ENCODE measurements at places on chromosomes 6 and 20. TPM values are rescaled to one million over a fixed set of nuclear protein-coding genes. Genes with fewer than 3 reads are reported as not detected.

The MATN4 gene
- polyA plus RNA-seq: 2.1 TPM

The ADGRF4 gene
- not detected for polyA plus RNA-seq

The ETV7 gene
- 2.4 TPM for polyA plus RNA-seq

The GNAS-AS1 gene
- 5.4 TPM for polyA plus RNA-seq

The ABHD16B gene
- 0.05 TPM for polyA plus RNA-seq

The PTGIS gene
- polyA plus RNA-seq: 44.0 TPM

The TFAP2B gene
- polyA plus RNA-seq: not detected

The SLCO4A1 gene
- 13.3 TPM for polyA plus RNA-seq

The ZC3H12D gene
- polyA plus RNA-seq: 0.05 TPM

The GRIK2 gene
- 1.8 TPM for polyA plus RNA-seq

The C4A gene
- polyA plus RNA-seq: 0.62 TPM

The SYNJ2 gene
- 3.7 TPM for polyA plus RNA-seq

The IL17F gene
- polyA plus RNA-seq: not detected

The SFTA2 gene
- not detected for polyA plus RNA-seq

The DDO gene
- not detected for polyA plus RNA-seq

The GCM1 gene
- polyA plus RNA-seq: not detected

The PKHD1 gene
- 0.06 TPM for polyA plus RNA-seq

The TRIM31 gene
- 0.08 TPM for polyA plus RNA-seq

The RIPOR3 gene
- polyA plus RNA-seq: 5.6 TPM

The TCP11 gene
- 0.11 TPM for polyA plus RNA-seq

The KIF25 gene
- polyA plus RNA-seq: 1.5 TPM

The SSR1 gene
- 26.6 TPM for polyA plus RNA-seq

The ADGB gene
- not detected for polyA plus RNA-seq

The TSBP1 gene
- polyA plus RNA-seq: not detected

The RSPH4A gene
- 0.38 TPM for polyA plus RNA-seq

The BCAS1 gene
- 0.08 TPM for polyA plus RNA-seq

The RNF182 gene
- 6.2 TPM for polyA plus RNA-seq

The C6orf15 gene
- polyA plus RNA-seq: 0.06 TPM

The PRDM13 gene
- polyA plus RNA-seq: 0.05 TPM

The CTCFL gene
- polyA plus RNA-seq: 0.30 TPM

The STK4 gene
- polyA plus RNA-seq: 12.0 TPM

The C20orf144 gene
- polyA plus RNA-seq: 0.21 TPM

The TRAPPC3L gene
- polyA plus RNA-seq: not detected

The TRIM10 gene
- 0.08 TPM for polyA plus RNA-seq

The MLN gene
- not detected for polyA plus RNA-seq

The GSTA3 gene
- not detected for polyA plus RNA-seq

The CENPQ gene
- 9.4 TPM for polyA plus RNA-seq

The KCNB1 gene
- 0.47 TPM for polyA plus RNA-seq

The HUS1B gene
- polyA plus RNA-seq: 1.1 TPM

The MYMX gene
- polyA plus RNA-seq: 5.3 TPM

The PGBD1 gene
- 2.3 TPM for polyA plus RNA-seq

The ENPP5 gene
- polyA plus RNA-seq: 5.1 TPM

The IMPG1 gene
- polyA plus RNA-seq: 0.02 TPM

The CALHM6 gene
- 2.0 TPM for polyA plus RNA-seq

The SNRNP48 gene
- polyA plus RNA-seq: 4.3 TPM

The GGT7 gene
- polyA plus RNA-seq: 20.2 TPM

The NNAT gene
- 175 TPM for polyA plus RNA-seq

The DACT2 gene
- 4.8 TPM for polyA plus RNA-seq

The RTN4IP1 gene
- 8.2 TPM for polyA plus RNA-seq

The CALHM4 gene
- polyA plus RNA-seq: not detected

The SNPH gene
- 0.98 TPM for polyA plus RNA-seq

The LATS1 gene
- 8.9 TPM for polyA plus RNA-seq

The APOBEC2 gene
- polyA plus RNA-seq: not detected

The C20orf202 gene
- polyA plus RNA-seq: 0.11 TPM

The KIAA1586 gene
- polyA plus RNA-seq: 1.5 TPM

The LHFPL5 gene
- 0.03 TPM for polyA plus RNA-seq

The CARMIL1 gene
- 10.7 TPM for polyA plus RNA-seq

The ADGRG6 gene
- 1.1 TPM for polyA plus RNA-seq

The TPX2 gene
- polyA plus RNA-seq: 43.6 TPM

Data from H1 (cell line).